ENCODE measurements at places on chromosomes 1 and 21. TPM values are rescaled to one million over a fixed set of nuclear protein-coding genes. Genes with fewer than 3 reads are reported as not detected.

Gene OR14K1
- polyA plus RNA-seq, result not detected

DNA sequence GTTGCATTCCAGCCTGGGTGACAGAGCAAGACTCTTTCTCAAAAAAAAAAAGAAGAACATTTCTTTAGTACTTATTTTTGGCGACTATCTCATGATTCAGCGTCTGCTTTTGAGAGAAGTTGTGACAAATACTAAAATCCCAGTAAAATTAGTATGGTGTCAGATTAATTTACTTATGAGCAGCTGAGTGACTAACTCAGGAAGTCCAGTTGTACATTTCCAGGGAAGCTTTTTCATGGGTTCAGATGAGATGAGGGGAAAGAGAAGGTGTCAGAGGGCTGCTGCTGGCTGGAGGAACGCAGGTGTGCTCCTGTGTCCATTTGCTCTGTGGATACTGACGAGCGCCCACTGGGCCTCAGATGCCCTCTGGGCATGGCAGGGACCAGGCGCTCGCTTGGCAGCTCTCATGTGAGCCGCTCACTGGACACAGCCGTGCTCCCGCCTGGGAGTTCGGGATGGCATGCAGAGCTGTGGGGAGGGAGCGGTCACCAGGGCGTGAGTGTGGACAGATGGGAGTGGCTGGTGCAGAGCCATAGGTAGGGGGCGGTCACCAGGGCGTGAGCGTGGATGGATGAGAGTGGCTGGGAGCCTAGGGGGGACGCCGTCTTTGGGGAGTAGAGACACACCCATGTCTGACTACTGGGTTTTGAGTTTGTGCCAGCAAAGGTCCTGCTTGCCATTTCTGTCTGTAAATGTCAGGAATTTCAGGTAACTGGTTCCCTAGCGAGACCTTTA is 55.0 kb downstream of the ADARB1 start:
- no peak for DNase-seq

Gene PEAR1
- polyA plus RNA-seq, result 21.5 TPM

GRCh38 chr1:115980156-115980555 is 3.8 kb downstream of the SLC22A15 start:
- no peak for DNase-seq

Gene TSPAN2
- polyA plus RNA-seq, result 39.3 TPM

- DNase-seq, result no peak
Observed at GRCh38 chr1:90359994-90360393, 357.1 kb downstream of the BARHL2 start.

DNA sequence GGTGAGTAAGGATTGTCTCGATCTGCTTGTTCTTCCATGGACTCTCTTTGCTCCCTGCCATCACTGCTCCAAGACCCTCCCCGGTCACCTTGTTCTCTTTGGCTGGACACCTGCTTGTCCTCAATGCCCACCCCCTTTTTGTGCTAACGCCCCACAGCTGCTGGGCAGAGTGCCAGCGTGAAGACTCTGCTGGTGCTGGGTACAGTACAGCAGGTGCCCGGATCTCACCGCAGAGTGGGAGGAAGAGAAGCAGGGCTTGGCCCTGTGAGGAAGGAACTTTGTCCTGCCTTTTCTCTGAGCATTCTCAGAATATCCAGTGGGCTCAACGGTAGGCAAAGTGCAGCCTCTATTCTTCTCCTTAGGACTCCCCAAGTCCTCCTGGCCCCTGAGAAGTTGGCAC is 90.1 kb downstream of the PLXNA2 start:
- no peak for DNase-seq

Gene KPRP
- polyA plus RNA-seq, result not detected

Gene OR2T11
- polyA plus RNA-seq, result not detected

GRCh38 chr1:208410409-208410808 is 166.2 kb upstream of the PLXNA2 start:
- DNase-seq, result no peak

- no peak for DNase-seq
Observed at GRCh38 chr1:233064988-233065387, 114.6 kb downstream of the NTPCR start.

- no peak for DNase-seq
Observed at GRCh38 chr1:97529600-97529999, 391.2 kb downstream of the DPYD start.

Gene SLC35F3
- 0.55 TPM for polyA plus RNA-seq

GRCh38 chr1:47189844-47190508 is at the start of gene PDZK1IP1:
Gene PDZK1IP1, minus strand, starts transcription at chr1:47190036. Its CDS starts 104 bp downstream, at chr1:47189932.
- no peak for DNase-seq

GRCh38 chr1:63935143-63935542 is 161.3 kb downstream of the ROR1 start:
- no peak for DNase-seq

GRCh38 chr1:111602302-111602701 is 17.3 kb upstream of the RAP1A start:
- DNase-seq, result no peak

DNA sequence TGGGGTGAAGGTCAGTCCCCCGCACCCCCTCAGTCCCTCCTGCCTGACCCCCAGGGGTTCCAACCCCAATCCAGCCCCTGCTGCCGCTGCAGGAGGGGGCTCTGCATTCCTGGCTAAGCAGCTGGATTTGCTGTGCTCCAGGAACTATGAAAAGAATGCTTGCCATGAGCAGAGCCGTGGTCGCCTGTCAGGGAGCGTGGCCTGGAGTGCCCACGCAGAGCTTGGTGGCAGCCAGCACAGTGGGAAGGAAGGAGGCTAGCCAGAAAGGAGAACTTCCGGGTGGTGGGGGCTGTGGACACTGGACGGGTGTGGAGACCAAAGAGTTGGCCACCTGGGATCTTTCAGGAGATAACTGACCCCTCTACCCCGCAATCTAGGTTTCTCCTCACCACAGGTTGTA is 5.6 kb downstream of the COL8A2 start:
- no peak for DNase-seq

Gene CA6
- polyA plus RNA-seq, result not detected

Gene LCE3E
- polyA plus RNA-seq, result not detected

- DNase-seq, result no peak
Observed at GRCh38 chr21:38569733-38570132, 71.5 kb upstream of the ERG start.

Gene CD53
- 7.5 TPM for polyA plus RNA-seq

Gene TMEM222
- 43.0 TPM for polyA plus RNA-seq

DNA sequence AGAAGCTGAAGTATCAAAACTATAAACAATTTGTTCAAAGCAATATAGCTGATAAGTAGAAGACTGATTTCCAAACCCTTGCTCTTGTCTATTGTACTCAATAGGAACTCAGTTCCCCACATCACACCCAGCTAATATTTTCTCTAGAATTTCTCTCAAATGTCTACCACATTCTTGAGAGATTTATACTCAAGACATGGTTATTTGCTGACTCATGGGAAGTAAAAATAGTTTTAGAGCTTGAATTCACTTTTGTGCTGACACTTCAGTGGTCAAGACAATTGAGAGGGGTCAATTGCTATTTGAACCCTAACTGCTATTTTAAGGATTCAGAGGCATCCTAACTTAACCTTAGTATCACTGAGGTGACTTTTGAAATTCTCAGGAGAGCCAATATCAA is 99.0 kb downstream of the TNNI3K start:
- no peak for DNase-seq

DNA sequence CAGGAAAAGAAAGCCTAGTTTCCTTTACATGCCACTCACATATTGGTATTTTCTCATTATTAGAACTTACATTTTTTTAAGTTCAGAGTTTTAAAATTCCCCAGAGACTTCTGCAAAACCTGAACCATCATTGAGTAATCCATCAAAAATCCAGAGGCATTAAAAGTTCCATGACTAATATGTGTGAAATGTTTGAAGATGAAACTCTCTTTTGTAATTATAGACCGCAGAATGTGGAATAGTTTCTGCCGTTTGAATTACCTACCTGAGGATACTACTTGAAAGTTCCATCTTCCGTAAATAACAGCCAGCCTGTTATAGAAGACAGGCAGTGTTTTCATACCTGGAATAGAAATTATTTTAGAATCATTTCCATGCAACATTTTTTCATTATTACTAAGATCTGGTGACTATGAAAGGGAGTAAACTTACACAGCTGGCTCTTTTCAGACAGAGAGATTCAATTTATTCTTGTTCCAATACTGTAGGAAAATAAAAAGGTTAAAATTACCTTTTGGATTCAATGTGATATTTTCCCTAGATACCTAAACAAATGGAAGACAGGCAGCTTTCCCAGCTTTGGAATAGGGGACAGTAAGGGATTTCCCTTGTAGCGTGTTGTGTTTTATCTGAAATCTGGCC is 131.4 kb downstream of the ST6GALNAC5 start:
- DNase-seq, result no peak

Gene CD1C
- 1.4 TPM for polyA plus RNA-seq

GRCh38 chr1:41678111-41678878 is 193.8 kb upstream of the EDN2 start:
- DNase-seq, result no peak

DNA sequence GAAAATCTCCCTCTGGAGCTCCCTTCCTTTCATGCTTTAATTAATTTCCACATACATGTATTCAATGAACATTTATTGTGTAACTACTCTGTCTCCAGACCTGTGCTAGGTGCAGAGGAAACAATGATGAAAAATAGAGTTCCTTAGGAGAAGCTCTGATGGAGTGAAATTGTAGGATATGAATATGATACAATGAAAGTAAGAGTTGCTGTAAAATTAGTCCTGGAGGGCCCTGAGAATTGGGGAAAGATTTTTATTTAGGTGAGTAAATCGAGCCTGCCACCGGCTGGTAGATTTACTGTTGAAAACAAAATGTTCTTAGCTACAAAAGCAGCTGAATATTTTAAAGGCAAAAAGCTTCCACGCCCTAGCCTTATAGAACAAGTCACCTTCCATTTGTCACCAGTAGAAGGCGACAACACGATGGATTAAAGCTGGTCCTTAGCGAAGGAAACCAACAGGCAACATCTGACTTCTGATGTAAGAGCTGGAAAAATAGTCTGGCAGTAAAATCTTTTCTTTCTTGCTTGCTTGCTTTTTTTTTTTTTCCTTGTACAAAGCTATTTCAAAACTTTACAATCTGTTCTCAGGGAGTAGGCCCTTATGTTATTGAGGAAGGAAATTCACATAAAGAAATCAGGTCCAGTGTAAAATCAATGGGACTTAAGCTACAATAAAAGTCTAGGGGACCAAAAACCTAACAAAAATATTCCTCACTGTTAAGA is 82.0 kb upstream of the ROR1 start:
- DNase-seq, result peak; percentile 79

Gene FLG2
- 0.06 TPM for polyA plus RNA-seq

Gene CYP4Z1
- 0.77 TPM for polyA plus RNA-seq

DNA sequence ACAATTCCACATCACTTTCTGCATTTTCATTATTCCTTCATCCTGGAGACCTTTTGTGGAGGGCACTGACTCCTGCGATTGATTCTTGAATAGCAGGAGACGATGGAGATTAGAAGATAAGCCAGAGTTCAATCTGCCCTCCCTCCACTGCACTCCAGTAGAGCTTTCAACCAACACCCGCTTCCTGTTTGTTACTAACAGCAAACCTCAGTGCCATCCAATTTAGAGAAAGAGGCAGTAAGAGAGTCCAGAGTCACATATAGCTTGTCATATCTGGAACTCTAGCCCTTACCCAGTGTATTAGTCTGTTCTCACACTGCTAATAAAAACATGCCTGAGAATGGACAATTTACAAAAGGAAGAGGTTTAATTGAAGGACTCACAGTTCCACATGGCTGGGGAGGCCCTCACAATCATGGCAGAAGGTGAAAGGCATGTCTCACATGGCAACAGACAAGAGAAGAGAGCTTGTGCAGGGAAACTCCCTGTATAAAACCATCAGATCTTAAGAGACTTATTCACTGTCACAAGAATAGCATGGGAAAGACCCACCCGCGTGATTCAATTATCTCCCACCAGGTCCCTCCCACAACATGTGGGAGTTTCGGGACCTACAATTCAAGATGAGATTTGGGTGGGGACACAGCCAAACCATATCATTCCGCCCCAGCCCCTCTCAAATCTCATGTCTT is 55.9 kb downstream of the PCBP3 start:
- DNase-seq, result no peak

DNA sequence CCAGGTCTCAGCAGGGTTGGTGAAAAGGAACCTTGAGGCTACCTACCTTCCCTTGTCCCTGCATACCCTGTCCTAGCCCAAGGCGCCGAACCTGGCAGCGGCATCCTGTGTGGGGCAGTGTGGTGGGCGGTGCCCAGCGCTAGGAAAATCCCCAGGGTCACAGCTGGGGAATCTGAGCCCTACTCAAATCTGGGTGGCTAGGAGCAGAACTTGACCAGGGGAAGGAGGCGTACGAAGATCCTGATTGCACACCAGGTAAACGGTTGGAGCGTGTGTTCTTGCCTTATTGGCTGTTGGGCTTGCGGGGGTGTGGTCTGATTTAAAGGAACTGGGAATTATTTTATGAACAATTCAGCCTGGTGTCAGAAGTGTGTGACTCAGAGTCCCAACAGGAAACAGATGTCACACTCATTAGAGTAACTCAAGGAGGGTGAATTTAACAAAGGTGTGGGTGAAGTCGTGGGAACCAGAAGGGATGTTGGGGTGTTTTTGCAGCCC is 118.6 kb downstream of the LRIG2 start:
- no peak for DNase-seq

DNA sequence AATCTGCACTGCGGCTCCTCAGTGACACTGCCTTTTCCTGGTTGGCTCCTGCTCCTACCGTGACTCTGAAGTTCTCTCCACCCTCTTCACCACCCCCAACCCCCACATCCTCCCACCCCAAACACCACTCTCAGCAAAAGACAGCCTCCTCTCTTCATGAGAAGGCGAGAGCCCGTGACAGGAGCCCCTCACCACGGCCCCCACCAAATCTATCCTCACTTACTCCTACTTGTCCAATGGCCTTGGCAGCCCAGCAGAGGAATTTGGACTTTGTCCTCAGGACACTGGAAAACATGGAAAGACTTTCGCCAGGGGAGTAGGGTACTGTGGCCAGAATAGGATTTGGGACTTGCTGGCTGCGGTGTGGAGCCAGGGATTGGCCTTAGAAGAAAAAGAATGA is 6.9 kb downstream of the TMEM125 start:
- no peak for DNase-seq

DNA sequence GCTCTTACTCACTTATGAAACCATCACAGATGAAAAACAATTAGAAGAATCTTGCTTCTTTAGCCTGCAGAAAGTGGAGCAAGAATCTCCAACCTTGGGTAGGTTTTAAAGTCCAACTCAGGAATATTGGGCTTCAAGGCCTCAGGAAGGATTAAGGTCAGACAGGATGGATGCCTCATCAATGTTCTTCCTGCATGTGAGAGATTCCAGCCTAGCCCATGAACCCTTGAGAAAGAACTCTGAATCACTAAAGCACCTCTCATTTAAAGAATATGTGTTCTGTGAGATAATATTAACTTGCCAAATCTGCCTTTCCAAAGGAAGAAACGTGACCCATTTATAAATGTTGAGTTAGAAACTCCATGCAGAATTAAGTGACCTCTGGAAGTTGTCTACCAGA is 345.2 kb upstream of the CAMK1G start:
- DNase-seq, result no peak

Gene LCK
- polyA plus RNA-seq, result 4.2 TPM

Data from right renal pelvis (tissue), 4 donors.